ENCODE measurements at places on chromosomes 12 and 14.

GRCh38 chr12:52005903-52006703 is 643 bp upstream of the TAMALIN start:
- DNase-seq: no peak

GRCh38 chr12:10867381-10867780 is 16.7 kb downstream of the PRH1 start:
- DNase-seq: no peak

DNA sequence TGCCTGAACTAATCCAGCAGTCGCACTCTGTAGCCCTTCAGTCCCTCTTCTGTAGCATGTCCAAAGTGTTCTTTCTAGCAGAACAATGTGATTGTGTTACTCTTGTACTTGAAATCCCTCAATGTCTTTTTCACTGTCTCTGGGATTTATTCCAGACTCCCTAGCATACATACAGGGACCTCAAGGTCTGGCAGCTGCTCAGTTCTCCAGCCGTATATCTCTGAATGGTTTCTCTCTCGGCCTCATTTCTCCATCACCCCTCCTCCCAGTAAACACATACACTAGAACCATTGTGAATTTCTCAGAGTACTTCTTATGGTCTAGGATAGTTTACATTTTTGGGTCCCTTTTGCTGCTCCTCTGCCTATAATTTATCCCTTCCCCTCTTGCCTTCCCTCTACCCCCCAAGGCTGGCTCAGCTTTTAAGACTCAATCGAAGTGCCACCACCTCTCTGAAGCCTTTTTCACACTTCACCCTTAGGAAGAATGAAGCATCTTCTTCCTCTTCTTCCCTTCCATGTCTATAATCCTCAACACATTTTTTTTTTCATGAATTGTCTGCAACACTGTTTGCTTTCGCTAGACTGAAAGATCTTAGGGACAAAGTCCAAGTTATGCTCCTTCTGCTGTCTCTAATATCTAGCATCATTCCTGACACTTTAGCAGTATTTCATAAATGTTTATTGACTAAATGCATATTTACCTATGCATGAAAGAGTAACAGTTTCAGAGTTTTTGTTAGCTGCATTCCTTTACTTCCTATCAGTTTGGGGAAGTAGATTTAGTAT is 446.1 kb downstream of the ZFP36L1 start:
- no peak for DNase-seq

GRCh38 chr12:94434171-94434570 is 25.5 kb downstream of the CEP83 start:
- DNase-seq: no peak

GRCh38 chr14:95518045-95518751 is 1.7 kb upstream of the SYNE3 start:
- no peak for DNase-seq

- DNase-seq: no peak
Observed at GRCh38 chr12:84701041-84701440, 211.6 kb downstream of the SLC6A15 start.

GRCh38 chr12:19482551-19483109 is 43.3 kb downstream of the AEBP2 start:
- no peak for DNase-seq

DNA sequence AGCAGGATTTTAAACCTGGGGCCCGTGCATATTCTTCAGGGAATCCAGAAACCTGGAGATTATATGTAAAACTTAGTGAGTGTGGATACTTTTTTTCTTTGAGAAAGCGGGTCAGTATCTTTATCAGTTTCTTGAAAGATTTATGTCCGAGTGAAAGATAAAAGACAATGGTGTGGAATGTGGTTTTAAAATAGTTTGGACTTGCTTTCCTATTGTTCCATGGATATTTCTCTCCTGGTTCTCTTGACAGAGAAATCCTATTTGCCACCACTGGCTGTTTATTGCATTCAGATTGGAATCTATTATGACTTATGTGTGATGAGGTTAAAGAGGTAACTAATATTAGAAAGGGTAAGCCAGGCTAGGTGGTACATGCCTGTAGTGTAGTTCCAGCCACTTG is 27.4 kb downstream of the KTN1 start:
- no peak for DNase-seq

DNA sequence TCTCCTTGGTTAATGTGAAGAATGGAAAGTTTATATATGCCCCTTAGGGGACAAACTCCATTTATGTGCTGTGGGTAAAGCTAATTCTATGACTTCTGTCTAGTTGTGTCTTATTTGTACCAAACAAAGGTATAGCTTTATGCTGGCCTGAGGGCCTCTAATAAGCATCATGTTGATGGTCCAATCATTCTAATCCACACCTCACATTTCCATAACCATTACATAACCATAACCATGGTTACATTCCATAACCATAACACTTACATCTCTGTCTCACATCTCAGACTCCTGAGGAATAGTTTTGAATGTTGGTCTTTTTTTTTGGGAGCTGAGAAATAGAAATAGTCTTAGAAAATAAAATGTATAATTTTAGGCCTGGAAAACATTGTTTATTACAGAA is 1097.1 kb downstream of the FLRT2 start:
- no peak for DNase-seq

DNA sequence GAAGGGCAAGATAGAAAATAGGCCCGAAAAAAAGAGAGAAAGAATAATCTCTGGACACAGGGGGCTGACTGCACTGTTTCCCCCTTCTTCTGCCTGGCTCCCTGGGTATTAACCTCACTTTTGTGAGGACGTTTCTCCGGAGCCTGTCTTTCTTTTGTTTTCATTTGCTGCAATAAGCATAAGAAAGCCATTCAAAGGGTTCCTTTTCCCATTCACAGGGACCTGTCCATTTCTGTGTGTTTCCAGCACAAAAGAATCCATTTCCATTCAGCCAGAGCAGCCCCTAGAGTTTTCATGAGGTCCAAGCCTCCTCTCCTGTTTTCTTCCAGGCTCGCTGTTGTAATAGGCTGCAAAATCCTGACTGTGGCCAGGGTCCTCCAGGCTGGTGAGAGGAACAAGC is 16.8 kb downstream of the PLXNC1 start:
- no peak for DNase-seq

- DNase-seq: no peak
Observed at GRCh38 chr12:64680235-64680634, 69.9 kb downstream of the RASSF3 start.

- no peak for DNase-seq
Observed at GRCh38 chr12:132539016-132539773, 49.2 kb downstream of the FBRSL1 start.

GRCh38 chr12:92421701-92422100 is 276.1 kb upstream of the BTG1 start:
- no peak for DNase-seq

DNA sequence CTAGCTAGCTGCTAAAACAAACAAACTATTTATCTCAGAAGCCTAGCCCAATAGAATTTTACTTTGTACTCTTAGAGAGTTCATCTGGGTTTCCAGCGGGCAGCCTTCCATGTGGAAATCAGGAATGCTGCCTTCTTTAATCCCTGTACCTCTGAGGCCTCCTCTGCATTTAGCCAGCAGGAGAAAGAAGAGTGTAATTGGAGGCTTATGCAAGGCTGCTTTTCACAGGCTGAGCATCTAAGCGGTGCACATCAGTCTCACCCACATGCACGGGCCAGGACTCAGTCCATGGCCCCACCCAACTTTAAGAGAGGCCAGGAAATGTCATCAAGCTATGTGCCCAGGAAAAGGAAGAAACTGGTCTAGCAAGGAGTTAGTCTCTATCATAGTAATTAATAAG is 14.0 kb upstream of the PTGDR start:
- no peak for DNase-seq

- no peak for DNase-seq
Observed at GRCh38 chr12:105524961-105525360, 194.5 kb downstream of the C12orf75 start.

DNA sequence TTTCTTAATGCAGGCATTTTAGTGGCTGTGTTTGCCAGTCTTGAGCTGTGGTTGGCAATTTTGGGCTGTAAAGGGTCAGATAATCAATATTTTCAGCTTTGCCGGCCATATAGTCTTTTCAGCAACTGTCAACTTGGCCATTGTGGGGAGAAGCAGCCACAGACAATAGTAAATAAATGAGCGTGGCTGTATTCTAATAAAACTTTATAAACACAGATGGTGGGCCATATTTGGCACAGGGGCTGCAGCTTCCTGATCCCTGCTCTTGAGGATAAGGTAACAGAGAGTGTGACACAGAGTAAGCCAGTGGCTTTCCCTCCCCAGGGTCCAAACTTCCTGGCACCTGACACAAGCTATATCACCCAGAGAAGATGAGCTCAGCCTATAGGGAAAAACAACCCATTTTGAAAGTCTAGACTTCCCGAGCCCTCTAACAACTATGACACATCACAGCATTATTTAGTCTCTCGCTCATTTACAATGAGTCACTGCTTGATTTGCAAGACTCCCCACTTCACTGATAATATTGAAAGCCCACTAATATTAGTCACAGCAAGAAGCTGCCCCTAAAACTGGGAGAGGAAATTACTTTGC is 163.1 kb upstream of the TMPO start:
- no peak for DNase-seq

Data from progenitor cell of endocrine pancreas (in vitro differentiated cells).